ENCODE measurements at places on chromosomes 6 and 20.

DNA sequence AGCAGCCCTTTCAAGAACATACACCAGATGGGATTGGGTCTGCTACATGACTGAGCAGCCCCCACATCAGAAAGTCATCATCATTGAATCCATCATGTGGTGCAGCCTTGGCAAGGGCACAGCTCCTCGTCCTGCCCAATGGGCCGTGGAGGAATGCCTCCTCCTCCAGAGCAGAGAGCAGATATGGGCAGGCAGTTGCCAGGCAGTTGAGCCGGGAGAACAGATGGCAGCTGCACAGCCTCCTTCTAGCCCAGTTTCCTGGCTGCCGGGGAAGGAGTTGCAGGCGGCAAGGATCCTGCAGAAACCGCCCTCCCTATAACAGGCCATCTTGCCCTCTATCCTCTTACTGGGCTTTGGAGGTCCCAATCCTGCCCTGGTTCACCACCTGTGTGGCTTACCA, 11.9 kb upstream of the ZFAND3 start:
- DNase-seq = no peak

GRCh38 chr20:830011-830521, 3.4 kb upstream of the FAM110A start:
- no peak for DNase-seq

DNA sequence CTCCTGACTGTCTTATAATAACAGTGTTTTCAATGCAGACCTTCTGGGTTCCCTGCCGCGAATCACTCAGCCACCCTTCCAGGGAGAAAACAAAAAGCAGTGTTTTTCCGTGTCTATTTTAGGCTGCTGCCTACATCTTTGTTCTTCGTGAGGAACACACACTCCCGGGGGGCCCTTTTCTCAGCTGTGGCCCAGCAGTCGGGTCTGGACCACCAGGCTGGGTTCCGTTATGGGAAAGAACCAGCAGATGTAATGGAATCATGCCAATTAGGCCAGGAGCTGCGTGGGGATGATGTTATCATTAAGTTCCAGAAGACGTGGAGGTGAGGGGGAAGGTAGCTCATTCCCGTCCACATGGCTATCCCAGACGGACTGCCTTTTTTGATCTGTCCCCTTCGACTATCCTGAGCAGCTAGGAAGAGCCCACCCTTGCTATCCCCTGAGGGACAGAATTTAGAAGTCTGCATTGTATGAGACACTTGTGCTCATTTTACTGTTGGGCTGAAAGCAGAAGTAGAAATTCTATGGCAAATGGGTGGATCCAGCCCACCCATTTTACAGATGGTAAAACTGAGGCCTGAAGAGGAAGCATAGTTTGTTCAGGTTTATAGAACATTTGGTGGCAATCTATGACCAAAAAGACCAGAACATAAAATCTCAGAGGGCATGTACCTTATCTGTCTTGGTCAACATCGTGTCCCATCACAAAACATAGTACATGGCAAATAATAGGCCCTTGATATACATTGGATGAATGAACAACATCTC, 54.5 kb downstream of the KCNB1 start:
- no peak for DNase-seq

DNA sequence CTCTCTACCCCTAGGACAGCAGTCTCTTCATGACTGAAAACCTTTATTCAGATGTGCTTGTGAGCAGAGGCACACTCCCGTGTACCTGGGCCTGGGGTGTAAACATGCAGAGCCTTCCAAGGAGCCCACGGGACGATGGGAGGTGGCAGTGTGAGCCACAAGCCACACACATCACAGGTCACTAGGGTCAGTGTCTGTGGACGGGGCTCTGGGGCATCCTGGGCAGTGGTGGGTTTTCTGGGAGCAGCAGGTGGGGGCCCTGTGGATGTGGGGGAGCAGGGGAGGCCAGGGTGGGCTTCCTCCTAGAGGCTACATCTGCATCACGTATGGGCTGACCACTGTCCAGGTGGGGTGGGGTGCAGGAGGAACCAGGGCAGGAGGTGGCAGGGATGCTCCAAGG, 16.7 kb upstream of the TTLL2 start:
- no peak for DNase-seq

DNA sequence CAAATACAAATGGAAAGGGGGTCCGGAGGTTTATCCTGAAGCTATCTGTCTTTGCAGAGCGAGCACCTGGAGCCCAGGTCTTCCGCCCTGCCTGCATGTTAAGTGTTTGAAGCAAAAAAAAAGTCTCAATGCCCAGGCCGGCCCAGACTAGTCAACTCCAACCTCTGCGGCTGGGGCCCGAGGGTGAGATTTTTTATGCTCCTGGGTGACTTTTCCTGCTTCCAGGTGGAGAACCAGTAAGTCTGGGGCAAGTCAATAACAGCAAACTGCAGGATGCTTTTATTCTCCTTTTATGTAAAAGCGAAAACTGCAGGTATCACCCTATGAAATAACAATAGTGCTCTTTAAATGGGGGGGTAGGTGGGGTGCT, 2.0 kb upstream of the ZBP1 start:
- DNase-seq = no peak

All from activated naive CD4-positive, alpha-beta T cell treated with anti-CD3 and anti-CD28 coated beads for 36 hours (primary cell).